H54 (cell line): ENCODE measurements at places on chromosomes 7 and 10.

DNA sequence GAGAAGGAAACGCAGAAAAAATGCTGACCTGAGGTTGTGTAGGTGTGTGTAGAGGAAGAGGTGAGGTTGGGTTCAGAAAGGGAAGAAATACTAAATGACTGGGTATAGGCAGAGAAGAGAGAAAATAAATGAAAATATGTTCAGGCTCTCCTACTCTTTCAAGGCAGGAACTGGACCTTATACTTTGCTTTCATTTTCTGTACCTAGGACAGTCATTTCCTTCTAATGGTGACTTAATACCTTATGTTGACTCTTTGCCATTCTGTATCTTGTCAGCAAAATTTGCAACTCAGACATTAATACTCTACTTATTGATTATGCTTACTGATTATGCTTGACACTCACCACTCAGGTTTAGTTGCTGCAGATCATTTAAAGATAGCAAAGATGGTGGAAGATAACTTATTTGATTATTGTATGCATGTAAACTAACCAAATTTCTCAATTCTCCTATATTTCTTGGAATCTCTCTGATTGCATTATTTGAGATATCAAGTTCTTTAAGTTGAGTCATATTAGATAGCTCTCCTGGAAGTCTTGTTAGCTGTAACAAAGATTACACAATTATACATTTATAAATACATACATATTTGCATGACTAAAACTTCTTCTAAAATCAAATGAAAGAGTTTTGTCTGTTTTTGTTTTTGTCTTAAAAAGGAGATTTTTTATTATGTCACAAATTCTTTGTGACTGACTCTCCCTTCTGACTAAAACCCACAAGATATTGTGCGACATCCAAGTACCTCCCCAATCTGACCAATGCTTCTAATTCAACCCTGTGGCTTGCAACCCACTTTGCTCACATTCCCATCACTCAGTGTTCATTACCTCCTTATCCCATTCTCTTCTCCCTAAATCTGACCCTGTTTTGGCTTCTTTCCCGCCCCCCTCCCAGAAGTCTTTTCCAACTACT is 20.0 kb downstream of the LRRD1 start:
- peak; percentile 52 for DNase-seq

DNA sequence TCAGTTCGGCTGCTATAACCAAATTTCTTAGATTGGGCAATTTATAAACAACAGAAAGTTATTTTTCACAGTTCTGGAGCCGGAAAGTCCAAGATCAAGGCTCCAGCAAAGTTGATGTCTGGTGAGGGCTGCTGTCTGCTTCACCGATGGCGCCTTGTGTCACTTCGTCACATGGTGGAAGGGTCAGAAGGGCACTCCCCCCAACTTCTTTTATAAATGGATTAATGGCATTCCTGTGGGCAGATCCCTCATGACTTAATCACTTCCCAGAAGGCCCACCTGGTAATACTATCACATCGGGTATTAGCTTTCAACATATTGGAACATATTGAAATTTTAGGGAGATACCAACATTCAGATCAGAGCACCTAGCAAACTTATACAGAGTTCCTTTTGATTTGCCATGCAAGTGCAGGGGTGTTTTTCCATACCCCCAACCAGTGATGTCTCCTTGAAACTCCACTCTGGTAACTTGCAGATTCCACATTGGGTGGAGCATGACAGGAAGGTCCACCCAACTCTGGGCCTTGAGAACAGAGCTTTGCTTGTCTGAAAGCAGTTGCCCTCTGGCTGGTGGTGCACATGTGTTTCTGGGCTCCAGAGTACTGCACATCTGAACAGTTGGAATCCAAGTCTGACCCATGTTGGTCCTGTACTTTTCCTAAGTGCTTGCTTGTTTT is 85.1 kb upstream of the KMT2E start:
- no peak for DNase-seq

DNA sequence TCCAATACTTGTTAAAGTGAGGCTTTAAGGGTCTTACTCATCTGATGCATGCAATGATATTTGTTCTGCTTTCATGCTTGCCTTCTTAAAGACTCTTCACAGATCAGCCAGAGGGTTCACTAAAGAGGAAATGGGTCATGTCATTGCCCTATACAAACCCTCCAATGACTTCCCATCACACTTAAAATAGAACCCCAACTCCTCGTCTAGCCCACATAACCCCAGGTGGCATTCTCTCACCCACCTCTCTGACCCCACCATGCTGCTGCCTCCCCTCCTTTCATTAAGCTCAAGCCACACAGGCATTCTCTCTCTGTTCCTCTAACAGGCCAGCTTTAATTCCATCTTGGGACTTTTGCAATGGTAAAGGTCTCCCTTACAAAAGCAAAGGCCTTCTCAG is 253.6 kb downstream of the GRID1 start:
- no peak for DNase-seq

GRCh38 chr7:143372070-143372469 is 9.1 kb upstream of the ZYX start:
- peak; percentile 69 for DNase-seq

DNA sequence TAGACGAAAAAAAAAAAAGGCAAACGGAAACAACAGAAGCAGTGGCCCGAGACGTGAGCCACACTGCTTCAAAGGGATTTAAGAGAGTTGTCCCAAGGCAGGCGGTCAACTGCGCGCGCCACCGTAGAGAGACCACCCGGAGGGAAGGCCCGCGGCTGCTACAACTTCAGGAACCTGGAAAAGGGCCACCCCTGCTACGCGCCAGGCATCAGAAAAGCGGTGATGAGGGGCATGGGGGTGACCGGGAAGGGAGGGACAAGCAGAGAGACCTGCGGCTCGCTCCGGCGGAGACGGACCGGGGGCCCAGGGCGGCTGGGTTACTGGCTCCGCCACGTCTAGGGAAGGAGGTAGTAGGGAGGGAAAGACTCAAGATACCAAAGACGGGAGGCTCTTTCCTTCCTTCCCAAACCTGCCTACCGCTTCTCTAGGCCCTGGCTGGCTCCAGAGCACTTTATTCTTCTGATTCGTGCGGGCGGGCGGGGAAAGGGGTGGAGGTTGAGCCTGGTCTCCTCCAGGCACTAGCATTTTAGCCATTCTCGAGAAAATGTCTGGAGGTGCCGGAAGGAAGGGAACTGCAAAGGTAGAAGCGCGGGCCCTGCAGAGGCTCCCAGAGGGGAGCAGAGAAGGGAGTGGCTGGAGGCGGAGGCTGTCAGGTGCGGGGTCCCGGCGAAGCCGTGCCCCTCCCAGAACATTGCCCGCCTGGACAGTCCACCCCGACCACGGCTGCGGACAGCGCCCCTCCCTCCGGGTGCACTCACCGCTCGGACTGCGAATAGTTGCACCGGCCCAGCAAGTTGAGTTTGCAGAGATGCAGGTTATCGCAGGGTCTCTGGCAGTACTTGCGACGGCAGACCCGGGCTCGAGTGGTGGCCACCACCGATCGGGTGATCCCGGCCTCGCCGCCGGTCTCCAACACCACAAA is 993 bp downstream of the ZC3HAV1 start:
- peak; percentile 39 for DNase-seq

- DNase-seq, result no peak
Measured at GRCh38 chr7:42247301-42247700, 10.3 kb upstream of the GLI3 start.

DNA sequence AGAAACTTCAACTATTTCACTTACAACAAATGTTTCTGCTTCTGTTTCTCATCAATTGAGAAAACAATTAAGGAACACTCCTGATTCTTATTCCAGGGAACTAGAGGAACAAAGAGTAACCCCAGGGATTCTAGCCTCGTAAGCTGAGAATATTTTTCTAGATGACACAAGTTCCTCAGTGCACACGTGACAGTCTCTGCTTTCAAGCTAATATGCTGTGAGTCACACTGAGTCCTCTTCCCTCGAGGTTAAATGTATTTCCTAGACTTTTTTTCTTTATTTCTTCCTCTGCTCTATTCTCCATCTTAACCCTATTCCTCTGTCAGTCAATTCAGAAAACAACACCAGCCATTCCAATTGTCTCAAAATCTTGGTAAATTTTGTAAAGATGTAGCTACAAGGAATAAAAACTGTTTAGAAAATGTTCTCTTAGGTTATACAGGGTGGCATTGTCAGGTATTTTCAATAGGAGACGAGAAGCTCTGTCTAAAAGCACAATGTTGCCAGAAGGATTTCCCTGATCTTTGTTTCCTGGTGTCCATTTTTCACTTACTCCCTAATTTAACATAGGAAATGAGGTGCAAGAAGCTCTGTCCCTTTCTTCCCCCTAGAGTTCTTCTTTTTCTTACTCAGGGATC is 5.8 kb upstream of the C1GALT1 start:
- peak; percentile 41 for DNase-seq

GRCh38 chr7:70785427-70785826 is 346.5 kb upstream of the GALNT17 start:
- DNase-seq, result no peak

- DNase-seq, result no peak
Measured at GRCh38 chr7:139992353-139993044, 70.3 kb downstream of the PARP12 start.

GRCh38 chr7:12638851-12639456 is 48.5 kb upstream of the ARL4A start:
- DNase-seq, result no peak

- DNase-seq, result no peak
Measured at GRCh38 chr7:84538268-84538667, 343.7 kb upstream of the SEMA3A start.

GRCh38 chr7:22874904-22875303 is 52.3 kb upstream of the TOMM7 start:
- DNase-seq, result no peak

DNA sequence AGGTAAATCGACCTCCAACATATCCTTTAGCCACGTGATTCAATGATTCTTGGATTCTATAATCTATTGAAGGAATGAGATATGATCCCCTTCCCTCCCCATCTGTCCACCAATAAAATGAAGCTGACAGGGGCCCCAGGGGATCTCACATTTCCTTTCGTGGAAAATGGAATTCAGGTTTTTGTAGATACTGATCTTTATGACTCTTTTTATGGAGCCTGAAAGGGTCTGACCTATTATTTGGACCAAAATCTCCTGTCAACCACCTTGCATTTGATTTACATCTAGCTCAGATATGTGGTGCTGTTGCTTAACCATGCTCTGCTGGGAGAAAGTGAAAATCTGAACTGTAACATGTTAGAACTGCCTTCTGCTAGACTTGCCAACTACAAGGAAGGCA is 234.0 kb upstream of the CXCL12 start:
- DNase-seq, result no peak

GRCh38 chr10:116241642-116242410 is 31.2 kb downstream of the GFRA1 start:
- no peak for DNase-seq

- peak; percentile 47 for DNase-seq
Measured at GRCh38 chr10:92696606-92697383, 7.0 kb downstream of the HHEX start.

DNA sequence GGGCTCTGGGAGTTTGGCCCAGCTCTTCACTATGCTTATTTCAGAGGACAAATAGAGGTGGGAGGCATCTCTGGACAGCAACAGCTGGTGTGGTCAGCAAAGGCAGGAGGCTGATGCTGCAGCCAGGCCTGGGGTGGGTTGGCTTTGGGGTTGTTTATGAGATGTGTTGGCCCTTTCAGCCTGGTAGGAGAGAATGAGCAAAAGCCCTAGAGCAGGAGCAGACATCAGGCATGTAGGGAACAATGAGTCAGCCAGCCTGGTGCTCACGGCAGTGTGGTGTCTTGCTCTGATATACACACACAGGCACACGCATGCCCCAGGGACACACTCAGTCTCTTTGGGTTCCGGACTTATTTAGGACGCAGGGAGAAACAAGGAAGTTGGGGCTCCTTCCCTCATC is 157.1 kb downstream of the PRKCQ start:
- DNase-seq, result no peak

GRCh38 chr7:156139633-156140032 is 327.4 kb upstream of the SHH start:
- DNase-seq, result no peak

DNA sequence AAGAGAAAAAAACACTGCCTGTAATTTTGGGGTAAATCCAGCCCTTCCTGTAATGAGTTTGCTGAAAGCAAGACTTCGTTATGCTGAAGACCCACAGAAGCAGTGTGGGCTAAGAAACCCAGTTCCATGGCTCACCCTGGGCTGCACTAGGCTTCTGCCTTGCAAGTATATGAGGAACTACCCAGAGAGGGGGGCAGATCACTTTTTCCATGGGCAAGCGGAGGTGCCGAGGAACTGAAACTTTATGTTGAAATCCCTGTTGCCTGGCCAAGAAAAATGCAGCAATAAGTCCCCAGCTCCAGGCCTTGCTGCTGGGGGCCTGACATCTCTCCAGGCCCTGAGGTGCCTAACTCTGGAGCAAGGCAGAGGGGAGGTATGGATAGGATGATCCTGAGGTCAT is 8.5 kb downstream of the RASSF4 start:
- DNase-seq, result no peak

GRCh38 chr10:35191523-35191922 is 64.9 kb downstream of the CREM start:
- no peak for DNase-seq

- no peak for DNase-seq
Measured at GRCh38 chr7:116340943-116341907, 130.9 kb downstream of the TES start.

DNA sequence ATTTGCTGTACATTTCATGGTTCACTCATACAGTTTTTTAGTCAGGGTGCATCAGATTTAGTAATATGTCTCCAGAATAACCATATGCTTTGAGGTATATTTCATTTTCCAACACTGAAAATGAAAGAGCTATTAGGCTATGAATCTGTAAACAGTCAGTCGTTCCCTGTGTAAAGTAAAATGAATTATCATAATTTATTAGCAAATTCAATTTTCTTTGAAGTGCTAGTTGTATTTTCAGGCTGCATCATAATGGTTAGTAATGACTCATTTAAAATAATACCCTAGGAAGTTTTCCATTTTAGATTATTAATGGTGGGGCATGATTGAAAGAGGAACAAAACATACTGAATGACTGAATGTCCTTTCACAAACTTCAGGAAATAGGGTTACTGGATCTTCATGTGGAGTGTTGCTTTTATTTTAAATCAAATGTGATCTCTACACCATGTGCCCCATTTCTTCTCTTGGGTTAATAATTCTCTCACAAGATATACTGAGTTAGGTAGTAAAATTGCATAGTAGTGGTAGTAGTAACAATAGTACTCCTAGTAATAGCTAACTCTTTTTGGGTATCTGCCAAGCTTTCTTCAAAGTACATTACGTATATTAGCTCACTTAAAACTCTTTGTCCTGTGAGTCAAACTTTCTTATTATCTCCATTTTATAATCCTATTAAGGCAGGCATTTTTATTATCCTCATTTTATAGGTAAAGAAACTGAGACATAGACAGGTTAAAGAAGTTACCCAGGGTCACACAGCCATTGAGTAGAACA is 476.5 kb downstream of the SUGCT start:
- DNase-seq, result no peak

GRCh38 chr7:106895246-106895864 is 30.3 kb downstream of the PIK3CG start:
- no peak for DNase-seq

DNA sequence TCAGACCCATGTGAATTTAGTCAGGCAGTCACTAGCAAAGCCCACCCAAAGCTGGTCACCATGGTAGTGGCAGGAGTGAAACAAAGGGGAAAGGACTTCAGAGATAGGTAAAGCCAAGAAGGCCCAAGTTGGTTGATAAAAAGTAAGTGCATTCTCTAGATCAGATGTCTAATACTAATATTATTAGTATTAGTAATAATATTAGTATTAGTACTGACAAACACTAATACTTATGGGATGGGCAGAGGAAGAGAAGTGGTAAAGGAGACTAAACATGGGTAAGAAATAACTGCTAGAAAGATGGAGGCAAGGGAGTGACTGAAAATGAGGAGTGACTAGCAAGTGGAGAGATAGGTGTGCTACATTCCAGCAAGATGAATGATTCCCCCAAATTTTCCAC is 46.6 kb upstream of the PHYHIPL start:
- no peak for DNase-seq

- DNase-seq, result no peak
Measured at GRCh38 chr7:76302347-76303201, at the start of gene HSPB1. HSPB1 (plus strand) TSS chr7:76302673; CDS start chr7:76302713, 40 bp downstream.
